Amniotic epithelial cell (primary cell): ENCODE measurements at places on chromosomes 7 and 10.

GRCh38 chr7:117809958-117810357 is 63.3 kb downstream of the CTTNBP2 start:
- no peak for DNase-seq

GRCh38 chr7:1137517-1138167 is 22.4 kb downstream of the ZFAND2A start:
- DNase-seq = no peak

- no peak for DNase-seq
Observed at GRCh38 chr7:154350892-154351291, 298.7 kb downstream of the DPP6 start.

DNA sequence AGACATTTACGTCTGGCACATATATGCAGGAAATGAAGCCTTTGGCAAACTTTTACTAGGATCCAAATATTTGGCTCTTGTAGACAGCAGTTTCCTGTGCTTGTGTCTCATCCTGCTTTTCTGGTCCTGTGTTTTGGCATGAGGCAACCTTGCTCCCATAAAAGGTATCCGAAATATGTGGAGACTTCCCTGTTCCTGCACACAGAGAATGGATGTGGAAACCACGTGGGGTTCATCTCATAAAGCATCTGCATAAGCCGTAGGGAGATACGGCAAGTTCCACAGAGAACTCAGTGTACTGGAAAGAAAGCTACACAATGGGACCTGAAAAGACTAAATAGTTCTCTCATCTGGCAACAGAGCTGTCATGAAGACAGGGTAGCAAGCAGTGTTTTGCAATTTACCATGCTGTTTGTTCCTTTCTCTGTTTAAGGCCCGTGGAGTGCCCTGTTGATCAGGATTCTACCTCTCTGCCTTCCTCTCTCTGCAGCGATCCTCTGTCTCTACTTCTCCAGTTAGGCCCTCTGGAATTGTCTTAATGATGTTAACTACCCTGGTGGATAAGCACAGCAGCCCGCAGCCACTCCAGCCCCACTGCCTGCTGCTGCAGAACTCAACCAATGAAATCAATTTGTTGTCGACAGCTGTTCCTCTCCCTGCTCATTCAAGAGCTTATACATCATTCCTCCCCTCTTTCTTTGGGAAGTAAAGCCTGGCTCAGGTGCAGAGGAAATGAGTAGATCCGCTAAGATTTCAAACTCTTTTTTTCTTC is 293.6 kb downstream of the CSTF2T start:
- no peak for DNase-seq

DNA sequence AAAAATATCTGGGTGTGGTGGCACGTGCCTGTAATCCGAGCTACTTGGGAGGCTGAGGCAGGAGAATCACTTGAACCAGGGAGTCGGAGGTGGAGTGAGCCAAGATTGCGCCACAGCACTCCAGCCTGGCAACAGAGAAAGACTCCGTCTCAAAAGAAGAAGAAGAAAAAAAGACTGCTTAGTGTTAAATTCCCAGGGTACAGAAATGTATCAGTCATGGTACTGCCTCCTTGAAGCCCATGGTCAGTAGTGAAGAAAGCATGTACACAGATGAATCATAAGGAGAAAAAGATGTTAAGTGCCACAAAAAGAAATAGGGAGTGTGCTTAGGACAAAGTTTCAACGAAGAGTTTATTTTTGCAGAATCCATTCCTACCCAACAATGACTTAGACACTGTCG is 62.5 kb upstream of the KMT2E start:
- DNase-seq = peak; percentile 72

DNA sequence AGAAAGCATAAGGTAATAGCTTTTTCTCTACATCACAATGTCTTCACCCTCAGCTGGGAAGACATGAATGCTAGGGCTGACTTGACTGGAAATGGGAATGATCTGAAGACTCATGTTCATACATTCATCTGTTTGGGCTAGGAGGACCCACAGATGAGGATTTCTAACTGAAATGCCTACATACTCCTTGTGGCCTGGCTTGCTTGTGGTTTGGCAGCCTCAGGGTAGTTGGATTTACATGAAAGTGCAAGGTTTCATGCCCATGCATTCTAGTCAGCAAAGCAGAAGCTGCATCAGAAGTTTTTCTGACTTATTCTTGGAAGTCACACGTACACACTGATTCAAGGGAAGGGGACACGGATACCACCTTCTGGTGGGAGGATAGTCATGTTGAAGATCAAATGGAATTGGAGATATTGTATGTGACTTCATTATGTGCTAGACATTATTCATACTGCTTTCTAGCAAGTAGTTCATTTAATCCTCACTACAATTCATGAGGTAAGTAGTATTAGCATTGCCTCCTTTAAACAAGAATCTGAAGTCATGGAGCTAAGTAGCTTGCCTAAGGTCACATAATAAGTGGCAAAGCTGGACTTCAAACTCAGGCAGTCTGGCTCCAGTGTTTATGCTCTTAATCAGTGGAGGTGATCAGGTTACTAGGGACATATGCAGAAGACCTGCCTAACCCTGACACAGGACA is 957.0 kb downstream of the LRMDA start:
- DNase-seq = peak; percentile 72

DNA sequence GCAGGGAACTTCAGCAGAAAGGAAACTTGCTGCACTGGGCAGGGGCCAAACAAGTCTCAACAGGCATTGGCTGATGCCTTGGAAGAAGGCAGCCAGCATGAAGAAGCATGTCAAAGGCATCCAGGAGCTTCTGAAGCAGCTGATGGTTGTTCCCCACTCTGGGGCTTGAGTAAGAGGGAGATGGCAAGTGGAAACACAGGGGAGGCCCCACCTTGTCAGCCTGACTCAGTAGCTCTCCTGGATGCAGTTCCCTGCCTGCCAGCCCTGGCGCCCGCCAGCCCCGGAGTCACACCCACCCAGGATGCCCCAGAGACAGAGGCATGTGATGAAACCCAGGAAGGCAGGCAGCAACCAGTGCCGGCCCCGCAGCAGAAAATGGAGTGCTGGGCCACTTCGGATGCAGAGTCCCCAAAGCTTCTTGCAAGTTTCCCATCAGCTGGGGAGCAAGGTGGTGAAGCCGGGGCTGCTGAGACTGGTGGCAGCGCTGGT is 96.5 kb downstream of the TACC2 start:
- DNase-seq = no peak

DNA sequence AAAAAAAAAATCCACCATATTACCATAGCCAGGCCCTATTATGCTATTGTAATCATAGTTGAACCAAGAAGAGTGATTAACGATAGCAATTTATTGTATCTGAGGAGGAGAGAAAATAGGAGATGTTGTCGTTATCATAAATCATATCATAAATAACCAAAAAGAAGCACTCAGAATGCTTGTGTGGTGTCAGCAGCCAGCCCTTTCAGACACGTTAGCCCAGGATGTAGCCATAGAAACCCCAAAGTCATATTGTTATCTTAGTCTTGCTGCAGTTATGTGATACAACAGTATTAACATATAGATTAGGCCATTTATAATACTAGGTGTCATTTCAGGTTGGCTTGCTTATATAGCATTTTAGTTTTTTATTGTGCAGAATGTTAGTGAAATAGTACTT is 102.2 kb upstream of the GATA3 start:
- DNase-seq = no peak

DNA sequence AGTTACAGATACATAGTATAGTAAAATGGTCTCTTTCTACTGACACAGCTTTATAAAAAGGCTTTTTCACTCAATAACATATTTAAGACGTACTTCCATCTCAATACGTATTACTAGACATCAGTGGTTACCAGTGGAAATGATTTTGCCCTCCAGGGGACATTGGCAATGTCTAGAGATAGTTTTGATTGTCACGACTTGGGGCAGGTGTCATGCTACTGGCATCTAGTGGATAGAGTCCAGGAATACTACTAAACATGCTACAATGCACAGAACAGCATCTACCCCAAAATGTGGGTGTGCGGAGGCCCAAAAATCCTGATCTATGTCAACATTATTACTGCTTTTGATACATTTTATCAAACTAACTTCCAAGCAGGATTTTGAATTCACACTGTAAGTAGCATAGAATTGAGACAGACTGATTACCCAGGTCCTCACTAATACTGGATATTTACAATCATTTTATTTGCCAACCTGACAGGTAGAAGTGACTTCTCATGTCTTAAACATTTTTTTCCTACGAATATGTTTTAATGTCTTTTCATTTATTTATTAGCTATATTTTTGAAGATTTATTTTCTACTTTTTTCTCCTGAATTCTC is 53.8 kb downstream of the HGF start:
- peak; percentile 38 for DNase-seq

- DNase-seq = no peak
Observed at GRCh38 chr10:106931159-106931852, 233.2 kb downstream of the SORCS1 start.

DNA sequence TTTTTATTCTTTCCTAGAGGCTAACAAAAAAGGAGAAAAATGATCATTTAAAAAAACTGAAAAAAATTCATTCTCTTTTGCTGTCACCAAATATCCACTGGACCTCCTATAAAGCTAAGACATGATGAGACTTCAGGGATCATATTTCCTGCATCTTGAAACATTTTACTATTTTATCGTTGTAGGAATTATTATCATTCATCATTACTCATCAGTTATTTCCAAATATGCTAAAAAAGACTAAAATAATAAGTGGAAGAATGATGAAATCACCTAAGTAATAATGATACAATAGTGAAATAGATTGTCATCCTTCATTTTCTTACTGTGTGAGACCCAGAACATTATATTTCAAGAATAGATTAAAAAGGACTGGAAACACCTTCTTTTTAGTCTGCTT is 28.3 kb downstream of the TAF3 start:
- no peak for DNase-seq

GRCh38 chr10:68192113-68192512 is 39.8 kb downstream of the ATOH7 start:
- no peak for DNase-seq

DNA sequence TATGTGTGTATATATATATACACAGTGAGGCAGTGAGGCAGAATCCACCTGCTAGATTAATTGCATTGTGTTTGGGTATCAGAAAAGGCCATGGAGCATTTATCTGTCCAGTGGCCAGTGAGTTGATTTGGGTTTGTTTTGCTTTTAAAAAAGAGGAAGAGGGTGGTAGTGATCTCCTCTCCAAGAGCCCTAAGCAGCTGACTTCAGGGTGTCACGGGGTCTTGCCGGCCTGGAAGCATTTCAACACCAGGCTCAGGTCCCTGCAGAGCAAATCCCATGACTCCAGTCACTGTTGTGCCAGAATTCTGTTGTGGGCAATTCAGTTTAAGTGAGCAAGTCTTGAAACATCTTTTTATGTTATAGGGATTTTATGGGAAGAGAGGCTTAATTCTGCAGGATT is 30.6 kb upstream of the GPNMB start:
- no peak for DNase-seq

- peak; percentile 14 for DNase-seq
Observed at GRCh38 chr7:38825721-38826440, 83.1 kb downstream of the VPS41 start.
